ENCODE measurements at places on chromosomes 6 and 20.
A peak's percentile ranks its signal among the peaks of the same experiment; 100 is the strongest.

- no peak for ATAC-seq
These were observed 1.9 kb upstream of the FUCA2 start for GRCh38 chr6:143513410-143513809.

DNA sequence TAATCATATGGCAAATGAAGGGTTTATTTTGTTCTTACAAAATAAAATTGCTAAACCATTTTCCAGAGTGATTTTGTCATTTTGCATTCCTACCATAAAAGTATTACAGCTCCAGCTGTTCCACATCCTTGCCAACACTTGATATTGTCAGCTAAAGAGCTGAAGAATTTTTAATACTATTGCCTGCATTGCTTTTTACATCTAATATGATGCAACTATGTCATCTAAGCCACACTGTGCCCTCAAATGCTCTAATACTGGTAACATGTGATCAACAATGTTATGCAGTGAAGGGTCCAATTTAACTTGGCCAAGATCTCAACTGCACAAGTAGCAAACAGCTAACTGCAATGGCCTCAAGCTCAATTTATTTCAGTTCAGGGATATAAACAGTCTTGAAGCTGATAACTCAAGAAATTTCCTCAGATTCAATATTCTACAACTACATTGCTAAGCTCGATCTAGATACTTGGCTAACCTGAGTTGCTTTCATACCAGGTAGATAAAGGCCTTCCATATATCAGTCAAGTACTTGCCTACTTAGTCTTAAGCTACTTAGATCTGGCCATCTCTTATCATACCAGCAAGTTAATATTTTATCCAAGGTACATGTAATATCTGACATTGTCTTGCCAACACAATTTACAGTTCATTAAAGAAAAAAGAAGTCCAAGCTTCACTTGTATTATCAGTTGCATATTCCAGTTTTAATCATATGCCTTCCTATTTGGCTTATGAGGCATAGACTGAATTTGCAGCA is 17.0 kb downstream of the AKIRIN2 start:
- no peak for ATAC-seq

- ATAC-seq = no peak
These were observed 288.4 kb downstream of the CLIC5 start for GRCh38 chr6:45727228-45727627.

GRCh38 chr20:13284830-13285229 is 63.8 kb downstream of the ISM1 start:
- no peak for ATAC-seq

- peak; percentile 49 for ATAC-seq
These were observed 312 bp downstream of the TXNDC5 start for GRCh38 chr6:7910298-7910653.

GRCh38 chr20:63315731-63316491 is 22.9 kb downstream of the COL20A1 start:
- ATAC-seq = no peak

- no peak for ATAC-seq
These were observed 477.1 kb downstream of the BTBD3 start for GRCh38 chr20:12394786-12395185.
